Thymus (tissue), 14 donors: ENCODE measurements at places on chromosomes 16 and 17. TPM values are rescaled to one million over a fixed set of nuclear protein-coding genes. Genes with fewer than 3 reads are reported as not detected.

Gene CES1
- 2.1 TPM for total RNA-seq

- no peak for DNase-seq
Measured at GRCh38 chr17:60534613-60535157, 8.6 kb upstream of the APPBP2 start.

Gene MEIOB
- total RNA-seq = 1.1 TPM

GRCh38 chr16:53605356-53605755, 98.3 kb downstream of the RPGRIP1L start:
- no peak for DNase-seq

Gene KRTAP9-2
- not detected for total RNA-seq

DNA sequence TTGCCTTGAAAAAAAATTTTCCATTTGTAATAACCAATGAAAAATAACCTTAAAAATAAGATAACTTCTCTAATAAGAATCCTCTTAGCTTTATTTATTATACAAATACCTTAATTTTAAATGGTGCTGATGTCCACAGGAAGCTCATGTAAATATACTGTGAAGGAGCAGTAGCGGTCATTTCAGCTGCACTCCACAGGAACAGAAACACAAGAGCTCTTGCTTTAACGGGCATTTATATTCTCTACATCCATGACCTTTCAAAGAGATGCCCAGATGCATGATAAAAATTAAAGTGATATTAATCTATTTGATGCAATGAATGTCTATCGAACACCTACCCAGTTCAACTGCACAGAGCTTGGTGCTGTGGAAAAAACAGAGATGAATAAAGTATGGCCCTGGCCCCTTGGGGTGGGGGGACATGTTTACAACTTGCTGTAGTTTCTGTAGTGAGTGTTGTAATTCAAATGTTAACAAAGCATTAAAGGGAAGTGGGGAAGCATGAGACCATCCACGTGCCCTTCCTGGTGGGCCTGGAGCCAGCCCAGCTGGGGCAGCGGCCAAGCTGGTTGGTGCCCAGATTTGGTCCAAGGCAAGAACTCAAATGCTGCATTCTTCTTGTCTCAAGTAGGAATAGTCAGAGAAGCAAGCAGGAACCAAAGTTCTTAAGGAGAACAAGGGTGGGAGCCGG, 47.9 kb downstream of the IQCK start:
- no peak for DNase-seq

Gene SEZ6
- 0.09 TPM for total RNA-seq

Gene CCL1
- 0.71 TPM for total RNA-seq

Gene GCGR
- total RNA-seq = 0.05 TPM

DNA sequence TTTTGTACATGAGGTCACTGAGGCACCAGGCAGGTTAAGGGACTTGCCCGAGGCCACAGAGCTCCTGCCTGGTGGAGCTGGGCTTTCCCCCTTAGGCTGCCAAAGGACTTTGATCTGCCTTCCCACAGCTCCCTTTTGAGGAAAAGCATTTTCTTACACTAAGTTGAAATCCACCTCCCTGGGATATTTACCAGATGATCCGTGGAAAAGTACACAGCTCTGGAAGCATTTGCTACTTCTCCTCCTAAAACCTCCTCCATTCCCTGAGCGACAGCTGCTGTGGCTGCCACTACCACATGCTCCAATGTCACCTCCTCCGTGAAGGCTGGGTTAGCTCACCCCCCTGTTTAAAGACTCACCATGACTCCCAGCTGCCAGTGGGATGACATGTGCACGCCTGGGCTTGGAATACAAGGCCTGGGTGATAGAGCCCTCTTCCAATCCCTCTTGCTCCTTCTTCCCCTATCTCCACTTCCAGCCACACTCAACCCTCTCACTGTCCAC, 1.2 kb upstream of the MPRIP start:
- no peak for DNase-seq

DNA sequence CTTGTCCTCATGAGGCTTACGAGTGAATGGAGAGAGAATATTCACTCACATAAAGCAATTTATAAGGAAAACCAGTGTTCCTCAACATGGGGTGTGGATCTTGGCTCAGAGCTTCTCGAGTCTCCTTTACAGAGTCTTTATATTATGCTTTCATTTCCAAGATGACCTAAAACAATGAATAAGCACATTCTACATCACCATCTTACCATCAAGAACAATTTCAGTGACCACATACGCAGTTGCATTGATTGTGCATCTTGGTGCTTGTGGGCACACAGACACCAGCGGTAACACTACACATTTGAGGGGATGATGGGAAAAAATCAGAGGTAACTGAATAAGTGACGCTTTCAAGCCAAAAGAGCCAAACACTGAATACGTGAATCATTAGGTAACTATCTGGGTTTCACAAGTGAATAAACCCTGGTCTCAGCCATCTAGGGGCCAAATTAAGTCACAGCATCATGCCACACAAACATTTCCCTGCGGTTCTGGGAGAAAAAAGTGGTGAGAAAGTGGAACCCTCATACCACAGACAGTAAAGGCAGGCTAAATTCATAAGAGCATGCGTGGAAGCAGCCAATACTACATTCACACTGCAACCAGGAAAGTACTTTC, 9.4 kb downstream of the CWC25 start:
- DNase-seq = no peak

Gene CMTR2
- 24.2 TPM for total RNA-seq

- no peak for DNase-seq
Measured at GRCh38 chr16:25699069-25699468, 7.3 kb downstream of the HS3ST4 start.

Gene ABCC6
- total RNA-seq = 0.09 TPM

DNA sequence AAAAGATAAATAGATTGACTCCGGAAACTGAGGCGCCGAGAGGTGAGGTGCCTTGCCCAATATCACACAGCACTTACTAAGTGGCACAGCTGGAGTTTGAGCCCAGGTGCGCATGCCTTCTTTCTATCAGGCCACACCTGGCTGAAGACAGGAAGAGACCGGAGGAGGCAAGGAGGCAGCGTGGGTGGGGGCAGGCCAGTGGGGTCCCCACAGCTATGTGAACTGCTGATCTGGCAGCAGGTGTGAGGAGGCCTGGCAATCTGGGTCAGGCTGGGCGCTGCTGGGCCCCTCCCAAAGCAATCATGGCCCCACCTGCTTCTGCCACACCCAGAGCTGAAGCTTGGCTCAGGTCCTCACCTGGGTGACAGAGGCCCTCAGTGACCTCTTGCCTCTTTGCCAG, 1.9 kb upstream of the GDPD3 start:
- peak; percentile 56 for DNase-seq

- DNase-seq = no peak
Measured at GRCh38 chr16:19068237-19068815, 912 bp downstream of the COQ7 start.
